ENCODE measurements at places on chromosomes 11 and 22. TPM values are rescaled to one million over a fixed set of nuclear protein-coding genes. Genes with fewer than 3 reads are reported as not detected.

The EFCAB6 gene
- 1.3 TPM for total RNA-seq

DNA sequence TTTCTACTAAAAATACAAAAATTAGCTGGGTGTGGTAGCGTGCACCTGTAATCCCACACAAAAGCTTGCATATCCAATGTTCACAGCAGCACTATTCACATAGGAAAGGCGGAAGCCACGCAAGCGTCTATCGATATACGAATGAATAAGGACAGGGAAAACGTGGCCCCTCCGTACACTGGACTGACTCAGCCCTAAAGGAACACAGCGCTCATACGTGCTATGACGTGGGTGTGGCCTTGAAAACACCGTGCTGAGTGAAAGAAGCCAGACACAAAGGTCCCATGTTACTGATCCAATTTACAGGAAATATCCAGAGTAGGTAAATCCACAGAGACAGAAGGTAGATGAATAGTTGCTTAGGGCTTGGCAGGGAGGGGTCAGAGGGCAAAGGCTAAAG is 7.0 kb downstream of the LMF2 start:
- no peak for DNase-seq

DNA sequence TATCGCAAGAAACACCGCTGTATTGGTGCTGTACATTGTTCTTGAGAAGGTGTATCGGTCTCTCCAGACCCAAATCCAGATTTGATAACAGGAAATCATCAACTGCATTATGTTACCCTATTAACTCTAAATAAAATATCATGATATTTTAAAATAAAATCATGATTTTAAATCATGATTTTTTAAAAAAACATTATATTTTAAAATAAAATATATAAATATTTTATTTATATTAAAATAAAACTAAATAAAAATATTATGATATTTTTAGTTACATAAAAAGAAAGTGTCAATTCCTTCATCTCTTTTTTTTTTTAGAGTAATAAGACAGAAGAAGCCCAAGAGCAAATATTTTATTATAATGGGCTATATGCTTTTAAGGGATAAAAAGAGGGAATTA is 27.6 kb downstream of the RBMXL2 start:
- DNase-seq, result no peak

- no peak for DNase-seq
Measured at GRCh38 chr11:20501971-20502370, 97.4 kb upstream of the SLC6A5 start.

GRCh38 chr11:134270250-134270714 is 5.9 kb upstream of the GLB1L3 start:
- no peak for DNase-seq

GRCh38 chr11:119315131-119316015 is 1.6 kb downstream of the MCAM start:
- DNase-seq, result no peak

DNA sequence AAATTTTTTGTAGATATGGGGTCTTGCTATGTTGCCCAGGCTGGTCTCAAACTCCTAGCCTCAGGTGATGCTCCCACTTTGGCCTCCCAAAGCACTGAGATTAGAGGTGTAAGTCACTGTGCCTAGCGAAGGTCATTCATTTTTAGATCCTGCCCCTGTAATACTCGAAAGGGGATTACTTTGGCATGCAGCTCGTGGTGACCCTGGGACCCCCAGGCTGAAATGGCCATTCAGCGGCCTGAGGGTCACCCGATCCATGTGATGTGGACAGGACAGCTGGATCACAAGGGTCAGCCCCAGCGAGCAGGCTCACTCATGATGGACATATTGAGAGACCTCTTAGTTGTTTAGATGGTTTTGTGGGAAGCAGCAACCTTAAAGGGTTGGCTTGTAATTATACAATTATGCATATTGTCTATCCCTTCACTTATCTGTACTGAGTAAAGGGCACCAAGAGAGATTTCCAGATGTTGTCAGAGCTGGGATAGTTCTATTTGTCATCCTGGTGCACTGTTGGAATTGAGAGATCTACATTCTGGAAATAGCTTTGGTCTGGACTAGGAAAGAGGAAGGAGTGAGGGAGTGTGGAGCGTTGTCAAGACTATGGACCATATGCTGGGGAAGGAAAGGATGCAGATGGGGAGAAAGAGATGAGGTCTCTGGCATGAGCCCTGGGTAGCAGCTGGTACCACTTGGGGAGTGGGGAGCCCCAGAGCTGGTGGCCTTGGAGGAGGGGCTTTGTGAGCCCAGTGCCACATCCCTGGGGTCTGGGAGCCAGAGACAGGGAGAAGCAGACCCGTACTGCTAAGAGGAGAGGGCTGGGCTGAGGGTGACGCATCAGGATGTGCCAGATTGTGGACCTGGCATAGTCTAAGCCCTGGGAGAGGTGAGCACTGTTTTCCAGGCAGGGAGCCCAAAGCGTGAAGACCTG is 15.5 kb downstream of the RHBDD3 start:
- no peak for DNase-seq

Data from omental fat pad (tissue), 4 donors.